ENCODE measurements at places on chromosomes 4 and X.

- no peak for DNase-seq
Observed at GRCh38 chrX:48560056-48560455, 14.2 kb upstream of the RBM3 start.

DNA sequence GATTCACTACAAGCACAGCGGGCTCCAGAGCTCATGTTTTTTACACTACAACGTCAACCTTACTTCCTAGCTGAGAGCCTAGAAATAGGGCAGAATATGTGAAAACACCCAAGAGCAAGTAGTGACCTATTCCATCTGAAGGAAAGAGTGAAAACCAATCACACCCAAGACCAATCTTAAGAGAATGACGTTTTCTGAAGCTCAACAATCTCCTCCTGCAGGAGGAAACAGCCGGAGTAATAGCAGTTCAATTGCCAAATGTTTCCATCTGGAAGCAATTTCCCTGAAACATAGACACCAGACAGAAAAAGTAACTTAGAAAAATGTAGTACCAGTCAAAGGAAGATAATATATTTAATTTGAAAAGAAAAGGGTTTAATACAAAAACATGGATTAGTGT is 142.4 kb downstream of the ANXA5 start:
- DNase-seq, result no peak

GRCh38 chr4:188266386-188266785 is 127.1 kb downstream of the TRIML1 start:
- no peak for DNase-seq

DNA sequence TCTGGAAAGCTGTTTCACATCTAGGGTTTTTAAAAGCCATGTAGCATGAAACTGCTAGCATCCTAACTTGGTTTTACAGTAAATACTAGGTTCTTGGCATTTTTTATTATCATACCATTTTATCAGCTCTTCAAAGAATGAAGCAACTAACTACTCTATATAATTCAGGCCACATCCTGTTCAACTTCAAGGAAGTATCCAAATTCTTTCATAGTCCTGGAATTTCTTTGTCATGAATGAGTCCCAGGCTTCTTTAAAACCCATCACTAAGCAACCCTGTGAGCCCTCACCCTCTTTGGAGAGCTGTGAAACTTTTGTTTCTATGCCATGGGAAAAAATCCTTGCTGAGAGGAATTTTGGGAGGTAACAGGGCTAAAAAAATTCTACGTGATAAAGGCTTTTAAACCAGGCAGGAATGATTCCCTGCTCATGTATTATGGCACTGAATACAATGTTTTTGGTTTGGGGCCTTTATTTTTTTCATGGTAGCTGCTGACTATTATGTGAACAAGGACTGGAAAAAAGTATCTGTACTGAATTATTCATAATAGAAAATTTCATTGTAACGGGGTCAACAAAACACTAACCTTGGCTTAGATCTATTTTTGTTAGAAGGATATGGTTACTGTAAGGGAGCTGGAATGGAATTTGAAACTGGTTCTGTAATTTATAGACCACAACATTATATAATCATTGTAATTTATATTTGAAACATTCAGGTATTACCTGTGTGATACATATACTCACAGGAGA is 164.9 kb downstream of the DCTD start:
- no peak for DNase-seq

DNA sequence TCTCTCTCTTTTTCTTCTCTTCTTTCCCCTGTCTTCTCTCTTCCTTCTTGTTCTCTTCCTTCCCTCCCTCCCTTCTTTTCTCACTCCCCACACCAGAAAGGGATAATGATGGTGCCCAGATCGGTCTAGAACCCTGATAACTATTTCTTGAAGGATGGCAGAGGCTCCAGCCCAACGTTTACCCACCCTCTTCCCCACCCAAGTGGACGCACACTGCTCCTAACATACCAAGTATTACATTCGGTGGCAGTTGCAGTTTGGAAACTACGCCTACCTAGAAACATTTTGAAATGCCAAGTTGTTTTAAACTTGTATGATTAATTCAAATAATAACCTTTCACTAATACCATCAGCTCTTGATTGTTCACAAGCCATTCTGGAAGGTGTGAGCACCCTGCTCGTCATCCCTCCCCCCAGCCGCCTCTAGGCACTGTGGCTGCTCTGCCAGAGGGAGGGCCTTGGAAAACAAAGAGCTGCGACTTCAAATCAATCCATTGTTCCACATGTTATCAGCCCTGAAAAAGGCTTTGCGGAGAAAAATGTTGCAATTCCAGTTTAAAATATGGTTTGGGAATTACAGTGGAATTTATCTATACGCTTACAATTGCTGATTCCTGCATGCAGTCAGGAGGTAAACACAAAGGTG is 1017.5 kb upstream of the TENM3 start:
- DNase-seq, result peak; percentile 68

DNA sequence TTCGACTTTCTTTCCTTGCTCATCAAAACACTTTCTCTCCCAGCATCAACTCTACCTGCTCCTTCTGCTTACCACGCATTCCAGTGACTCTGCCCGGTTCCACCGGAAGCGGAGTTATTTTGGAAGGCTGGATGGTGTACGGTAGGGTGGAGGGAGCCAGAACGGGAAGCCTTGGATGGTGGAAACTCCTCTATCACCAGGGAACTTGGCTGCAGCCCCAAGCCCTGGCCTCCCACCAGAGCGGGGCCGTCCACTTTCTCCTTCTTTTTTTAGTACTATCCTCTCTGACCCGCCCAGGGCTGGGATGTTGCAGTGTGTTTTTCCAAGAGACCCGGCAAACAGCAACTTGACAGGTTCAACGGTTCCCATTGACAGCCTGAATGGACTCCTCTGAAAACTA is 27.6 kb downstream of the ADGRG2 start:
- no peak for DNase-seq

DNA sequence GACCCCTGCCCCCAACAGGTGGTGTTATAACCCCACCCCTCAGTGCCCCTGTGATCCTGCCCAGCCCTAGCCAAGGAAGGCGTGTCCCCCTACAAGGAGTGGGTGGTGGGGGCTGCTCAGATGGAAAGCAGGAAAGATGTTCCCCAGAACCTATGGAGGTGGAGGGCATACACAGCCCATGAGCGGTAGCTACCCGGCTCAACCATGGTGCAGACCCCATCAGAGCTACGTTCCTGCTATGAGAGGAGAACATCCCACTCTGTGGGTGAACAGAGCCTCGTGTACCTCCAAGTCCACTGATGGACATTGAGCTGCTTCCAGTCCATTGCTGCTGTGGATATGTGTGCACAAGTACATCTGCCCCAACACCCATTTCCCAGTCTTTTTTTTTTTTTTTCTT is 71.1 kb downstream of the SHOX start:
- no peak for DNase-seq

DNA sequence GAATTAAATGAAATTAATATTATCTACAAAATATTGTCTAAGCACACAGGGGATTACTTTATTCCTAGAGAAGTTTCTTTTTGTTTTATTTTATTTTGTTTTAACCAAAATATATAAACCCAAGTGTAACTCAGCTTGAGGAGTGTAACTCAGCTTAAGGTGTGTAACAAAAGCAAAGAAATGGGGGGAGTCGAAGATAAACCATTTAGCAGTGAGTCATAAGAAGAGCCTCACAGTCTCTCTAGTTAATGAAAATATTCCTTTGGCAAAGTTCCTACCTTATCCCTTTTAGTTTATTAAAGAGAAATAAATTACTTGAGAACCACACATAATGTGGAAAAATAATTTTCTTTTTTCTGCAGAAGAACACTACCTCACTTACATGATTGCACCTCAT is 261.8 kb downstream of the KCTD8 start:
- no peak for DNase-seq

DNA sequence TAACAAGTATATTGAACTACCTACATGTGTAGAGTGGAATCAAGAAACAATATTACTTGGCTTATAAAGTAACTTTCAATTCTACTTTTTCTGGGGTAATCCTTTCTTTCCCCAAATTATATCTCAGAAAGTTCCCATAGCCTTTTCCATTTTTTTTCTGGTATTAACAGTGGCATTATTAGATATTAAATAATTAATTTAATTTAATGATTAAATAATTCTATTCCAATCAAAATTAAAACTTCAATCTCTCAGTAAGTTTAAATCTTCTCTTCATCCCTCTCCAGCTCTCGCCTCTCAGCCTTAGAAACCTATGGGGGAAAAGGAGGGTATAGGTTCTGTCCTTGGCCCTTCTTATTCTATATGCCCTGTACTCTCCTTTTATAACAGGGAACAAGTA is 262.4 kb downstream of the INPP4B start:
- no peak for DNase-seq

DNA sequence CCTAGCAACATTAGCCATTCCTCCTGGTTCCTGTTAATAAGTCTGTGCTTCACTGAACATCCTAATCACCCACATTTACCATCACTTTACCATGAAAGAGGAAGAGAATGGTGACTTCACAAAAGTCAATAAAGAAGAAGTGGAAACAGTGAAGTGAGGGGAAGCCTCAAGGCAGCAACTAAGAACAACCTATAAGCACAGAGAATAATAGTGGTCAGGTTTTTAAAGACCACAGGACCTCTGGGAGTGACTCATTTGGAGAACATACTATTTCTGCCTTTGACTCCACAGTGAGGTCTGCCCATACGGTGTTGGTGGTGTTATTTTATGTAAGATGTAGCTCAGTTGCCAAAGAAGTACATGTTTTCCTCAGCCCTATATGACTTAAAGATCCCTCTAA is 86.0 kb upstream of the TET2 start:
- DNase-seq, result peak; percentile 8

GRCh38 chr4:183362916-183363542 is 40.8 kb upstream of the CLDN24 start:
- DNase-seq, result peak; percentile 2

DNA sequence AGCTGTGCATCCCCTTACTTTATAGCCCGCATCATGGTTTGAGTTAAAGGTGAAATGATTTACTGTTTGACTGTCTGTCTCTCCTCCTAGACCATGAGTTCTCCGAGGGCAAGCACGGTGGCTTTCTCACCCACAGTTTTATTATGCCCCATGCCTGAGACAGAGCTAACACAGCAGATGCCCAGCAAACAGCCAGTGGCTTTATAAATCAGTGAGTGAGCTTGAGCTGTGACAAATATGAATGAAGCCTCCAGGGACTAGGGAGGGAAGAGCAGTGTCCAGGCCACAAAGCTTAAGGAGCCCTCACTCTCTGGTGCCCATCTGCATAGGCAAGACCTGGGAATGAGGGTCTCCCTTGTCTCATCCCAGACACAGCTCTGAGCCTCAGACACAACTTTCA is 57.9 kb downstream of the FHDC1 start:
- no peak for DNase-seq

DNA sequence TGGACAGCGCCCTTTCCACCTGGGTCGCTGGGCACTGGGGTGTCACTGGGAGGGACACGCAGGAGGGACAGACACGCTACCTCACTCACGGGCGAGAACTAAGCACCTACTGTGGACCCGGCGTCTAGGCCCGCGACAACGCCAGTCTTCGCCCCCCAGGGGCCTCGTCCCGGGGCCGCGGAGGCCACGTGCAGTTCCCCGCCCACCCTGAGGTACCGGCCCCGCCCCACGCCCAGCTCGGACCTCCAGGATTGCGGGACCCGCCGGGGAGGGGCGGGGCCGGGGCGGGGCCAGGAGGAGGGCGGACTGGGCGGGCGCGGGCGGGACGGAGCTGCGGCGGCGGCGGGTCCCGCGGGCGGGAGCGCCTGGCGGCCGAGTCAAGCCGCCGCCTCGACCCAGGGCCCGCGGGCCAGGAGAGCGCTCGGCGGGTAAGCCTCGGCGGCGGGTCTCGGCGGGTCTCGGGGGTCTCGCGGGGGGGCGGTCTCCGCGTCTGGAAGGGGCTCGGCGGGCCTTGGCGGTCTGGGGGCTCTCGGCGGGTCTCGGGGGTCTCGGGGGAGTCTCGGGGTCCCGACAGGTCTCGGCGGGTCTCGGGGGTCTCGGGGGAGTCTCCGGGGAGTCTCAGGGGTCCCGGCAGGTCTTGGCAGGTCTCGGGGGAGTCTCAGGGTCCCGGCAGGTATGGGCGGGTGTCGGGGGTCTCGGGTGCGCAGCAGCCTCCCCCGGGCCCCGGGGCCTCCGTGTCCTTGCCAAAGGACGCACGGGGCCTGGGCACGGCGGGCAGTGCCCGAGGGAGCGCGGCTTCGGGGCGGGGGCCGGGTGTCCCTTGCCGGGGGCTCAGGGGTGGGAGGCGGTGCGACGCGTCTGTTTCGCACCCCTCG is at the start of gene SH3BP2:
Gene SH3BP2, plus strand, starts transcription at position 375 of the 875 bp plus-strand sequence. CDS start 27,533 bp downstream, outside the sequence.
- DNase-seq, result peak; percentile 66

GRCh38 chrX:102515975-102516941 is at the start of gene TMSB15A:
Gene TMSB15A, minus strand, starts transcription at chrX:102516739.
- DNase-seq, result peak; percentile 76

- DNase-seq, result no peak
Observed at GRCh38 chr4:142960867-142961644, 115.0 kb upstream of the INPP4B start.

DNA sequence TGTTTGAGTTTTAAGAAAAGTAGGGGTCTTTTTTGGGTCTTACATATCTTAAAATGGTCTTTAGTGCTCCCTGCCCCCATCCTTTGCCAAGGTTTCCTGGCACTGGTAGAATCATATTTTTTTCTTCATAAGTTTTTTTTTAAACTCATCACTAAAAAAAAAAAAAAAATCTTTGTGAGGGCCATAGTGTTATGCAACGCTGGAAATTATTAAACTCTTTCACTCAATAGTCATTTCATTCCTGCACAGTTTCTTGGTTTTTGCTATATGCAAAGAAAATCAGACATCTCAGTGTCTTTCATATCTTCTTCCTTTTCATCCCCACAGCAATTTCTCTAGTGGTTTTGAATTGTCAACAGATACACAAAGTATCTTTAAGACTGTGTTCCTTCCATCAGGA is 95.6 kb downstream of the TMA16 start:
- no peak for DNase-seq

GRCh38 chrX:56978172-56978571 is 17.2 kb downstream of the SPIN3 start:
- peak; percentile 44 for DNase-seq

DNA sequence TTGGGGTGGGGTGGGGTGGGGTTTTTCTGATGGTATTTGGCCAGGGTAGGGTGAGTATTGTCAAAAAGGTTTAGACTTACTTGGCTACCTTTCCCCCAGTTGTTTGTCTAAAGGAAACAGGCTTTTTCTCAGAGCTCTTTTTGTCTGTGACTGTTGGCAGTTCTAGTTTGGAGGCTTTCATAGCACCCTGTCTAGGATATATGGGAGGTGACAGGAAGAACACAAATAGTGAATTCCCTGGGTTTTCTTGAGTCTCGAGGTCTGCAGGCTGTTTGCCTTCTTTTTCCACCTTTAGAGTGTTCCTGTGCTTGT is 13.5 kb downstream of the RPS6KA3 start:
- peak; percentile 16 for DNase-seq

- no peak for DNase-seq
Observed at GRCh38 chr4:77446601-77447000, 159.0 kb upstream of the CXCL13 start.

DNA sequence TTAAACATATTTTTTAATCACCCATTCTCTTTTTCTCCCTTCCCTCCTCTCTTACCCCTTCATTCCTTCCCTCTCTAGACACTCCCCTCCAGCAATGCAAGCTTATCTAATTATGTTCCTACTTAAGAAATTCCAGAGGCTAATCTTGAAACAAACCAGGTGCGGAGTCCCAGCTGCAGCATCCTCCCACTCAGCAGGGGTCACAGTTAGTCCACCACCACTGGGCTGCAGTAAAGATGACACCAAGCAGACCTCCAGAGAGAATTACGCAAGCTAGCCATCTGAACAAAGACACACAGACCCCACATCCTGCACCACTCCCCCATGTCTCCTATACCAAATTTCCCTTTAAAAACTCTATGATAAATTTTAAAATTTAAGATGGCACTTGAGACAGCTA is 13.9 kb upstream of the SEC24B start:
- DNase-seq, result peak; percentile 6
